Amygdala (tissue), 56 donors: ENCODE measurements at places on chromosomes 7 and 10.
A peak's percentile ranks its signal among the peaks of the same experiment; 100 is the strongest.

- DNase-seq, result peak; percentile 35
These were observed 4.9 kb upstream of the SLC29A3 start for GRCh38 chr10:71314028-71314693.

DNA sequence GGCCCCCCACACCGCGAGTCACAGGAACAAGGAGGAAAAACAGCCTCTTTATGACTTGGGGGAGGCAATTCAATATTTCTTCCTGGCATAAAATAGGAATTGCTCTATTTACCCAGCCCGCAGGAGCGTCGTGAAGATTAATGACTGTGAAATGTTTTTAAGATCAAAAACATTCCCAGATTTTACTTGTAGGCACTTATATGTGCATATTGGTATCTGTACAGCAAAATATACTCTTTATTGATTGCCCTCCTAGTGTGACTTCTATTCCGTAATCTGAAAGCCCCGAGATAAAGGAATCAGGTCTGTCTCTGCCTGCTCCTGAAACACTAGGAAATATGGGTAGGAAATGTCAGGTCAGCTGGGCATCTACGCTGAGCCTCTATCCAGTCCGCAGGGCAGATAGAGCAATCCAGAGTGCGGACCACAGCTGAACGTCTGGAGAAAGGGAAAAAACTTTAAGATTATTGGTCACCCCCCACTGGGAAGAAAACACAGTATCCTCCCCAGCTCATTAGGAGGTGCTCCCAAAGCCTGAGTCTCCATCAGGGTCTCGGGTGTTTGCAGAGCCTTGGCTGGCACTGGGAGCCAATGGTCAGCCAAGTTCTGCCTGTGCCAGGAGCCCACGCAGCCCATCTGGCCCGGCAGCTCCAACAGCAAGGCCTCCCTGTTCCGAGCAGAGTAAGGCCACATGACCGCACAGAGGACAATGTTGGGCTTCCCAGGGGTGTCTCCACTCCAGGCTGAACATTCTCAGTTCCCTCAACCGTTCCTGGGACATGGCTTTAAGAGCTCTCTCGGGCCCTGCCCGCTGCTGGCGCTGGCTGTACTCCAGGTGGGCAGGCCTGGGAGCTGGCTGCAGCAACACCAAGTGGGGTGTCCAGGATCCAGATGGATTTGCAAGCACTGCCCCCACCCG, 7.7 kb downstream of the CTBP2 start:
- DNase-seq, result peak; percentile 47

DNA sequence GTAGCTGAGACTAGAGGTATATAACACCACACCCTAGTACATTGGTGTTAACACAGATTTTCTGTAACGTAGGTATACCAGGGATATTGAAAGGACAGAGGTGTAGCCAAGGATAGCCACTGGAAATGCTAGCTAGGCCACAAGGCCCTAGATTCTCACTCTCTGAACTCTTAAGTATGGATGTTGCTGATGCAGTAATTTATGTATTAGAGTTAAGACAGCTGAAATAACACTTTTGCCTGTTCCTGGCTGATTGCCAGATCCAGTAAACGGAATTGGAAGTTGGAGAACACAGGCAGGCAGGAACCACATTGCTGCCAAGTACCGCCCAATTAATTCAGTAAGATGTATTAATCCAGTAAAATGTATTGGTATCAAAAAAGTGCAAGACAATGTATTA, 1.8 kb downstream of the CALU start:
- no peak for DNase-seq

DNA sequence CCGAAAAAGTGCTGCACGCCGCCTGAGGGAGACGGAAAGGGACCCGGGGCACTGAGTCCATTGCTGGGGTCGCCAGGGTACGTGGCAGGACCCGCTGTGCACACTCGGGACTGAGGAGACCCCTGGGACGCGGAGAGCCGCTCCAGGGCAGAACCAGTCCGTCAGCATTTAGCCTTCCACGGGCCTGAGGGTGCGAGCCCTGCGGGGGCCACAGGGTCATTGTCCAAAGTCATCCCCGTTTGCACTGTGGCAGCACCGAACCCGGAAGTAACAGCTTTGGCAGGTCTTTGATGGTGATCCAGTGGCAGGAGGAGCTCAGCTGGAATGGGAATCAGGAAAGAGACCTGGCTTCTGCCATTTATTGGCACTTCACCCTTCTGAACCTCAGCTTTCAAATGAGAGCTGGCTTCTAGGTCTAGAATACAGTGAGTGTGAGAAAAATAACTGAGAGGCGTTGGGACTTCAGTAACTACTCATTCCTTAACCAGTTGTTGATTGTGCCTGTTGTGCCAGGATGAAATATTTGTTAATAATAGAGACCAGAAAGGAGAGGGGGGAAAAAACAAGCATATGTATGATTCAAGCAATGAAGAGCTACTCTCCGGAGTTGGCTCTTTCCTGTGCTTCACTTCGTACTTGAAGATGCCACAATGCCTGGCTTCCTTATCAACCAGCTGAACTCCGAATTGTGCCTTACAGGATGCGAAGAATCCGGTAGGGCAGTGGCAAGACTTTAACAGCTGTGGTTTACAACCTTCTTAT, 811 bp upstream of the ARHGAP12 start:
- peak; percentile 59 for DNase-seq

GRCh38 chr7:1422512-1423263, 36.6 kb downstream of the MICALL2 start:
- no peak for DNase-seq
